ENCODE measurements at places on chromosomes 3 and 15. TPM values are rescaled to one million over a fixed set of nuclear protein-coding genes. Genes with fewer than 3 reads are reported as not detected.

Gene GOLGA6L7
- not detected for total RNA-seq

GRCh38 chr3:24507776-24508422 lies 13.2 kb upstream of the THRB start:
- no peaks in the 10 kb centered on the region for H3K36me3 ChIP-seq
- H3K27ac ChIP-seq, result no peak overlapping the region
- H3K4me1 ChIP-seq, result peaks cover 12% of the 10 kb centered on the region
- peaks cover 16% of the 10 kb centered on the region for H3K27me3 ChIP-seq
- DNase-seq, result no peak

Gene INSYN1
- not detected for total RNA-seq

GRCh38 chr3:154522036-154522602 lies 92.1 kb upstream of the GPR149 start:
- H3K4me3 ChIP-seq, result no peak overlapping the region
- DNase-seq, result no peak
- no peaks in the 10 kb centered on the region for H3K27me3 ChIP-seq
- H3K4me1 ChIP-seq, result no peaks in the 10 kb centered on the region
- no peak overlapping the region for H3K27ac ChIP-seq

DNA sequence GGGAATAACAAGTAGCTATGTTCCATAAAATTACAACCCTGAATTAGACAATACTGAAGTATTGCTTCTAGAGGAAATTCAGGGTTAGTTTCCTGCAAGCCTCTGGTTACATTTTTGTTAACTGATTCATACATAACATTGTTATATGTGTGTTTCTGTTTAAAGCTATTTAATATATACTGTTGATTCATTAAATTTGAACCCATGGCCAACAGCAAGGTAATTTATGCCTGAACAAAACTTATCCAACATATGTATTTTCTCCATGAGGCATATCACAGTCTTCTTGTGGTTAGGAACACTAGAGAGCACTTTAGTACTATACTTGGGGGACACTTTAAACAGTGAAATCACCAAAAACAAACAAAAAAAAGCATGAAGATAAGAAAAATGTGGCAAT lies 47.7 kb upstream of the PTX3 start:
- no peaks in the 10 kb centered on the region for H3K4me1 ChIP-seq
- H3K27ac ChIP-seq, result no peak overlapping the region
- H3K4me3 ChIP-seq, result no peak overlapping the region

Gene FES
- total RNA-seq, result 81.5 TPM

- no peak overlapping the region for H3K4me3 ChIP-seq
- H3K36me3 ChIP-seq, result no peaks in the 10 kb centered on the region
- H3K27ac ChIP-seq, result no peak overlapping the region
- no peaks in the 10 kb centered on the region for H3K27me3 ChIP-seq
- no peak for DNase-seq
These were observed 8.8 kb downstream of the NEK10 start for GRCh38 chr3:27360113-27361078.

GRCh38 chr3:104873331-104873730 lies 493.4 kb upstream of the ALCAM start:
- H3K4me1 ChIP-seq, result no peaks in the 10 kb centered on the region
- H3K27me3 ChIP-seq, result peaks cover 6% of the 10 kb centered on the region
- no peaks in the 10 kb centered on the region for H3K36me3 ChIP-seq

DNA sequence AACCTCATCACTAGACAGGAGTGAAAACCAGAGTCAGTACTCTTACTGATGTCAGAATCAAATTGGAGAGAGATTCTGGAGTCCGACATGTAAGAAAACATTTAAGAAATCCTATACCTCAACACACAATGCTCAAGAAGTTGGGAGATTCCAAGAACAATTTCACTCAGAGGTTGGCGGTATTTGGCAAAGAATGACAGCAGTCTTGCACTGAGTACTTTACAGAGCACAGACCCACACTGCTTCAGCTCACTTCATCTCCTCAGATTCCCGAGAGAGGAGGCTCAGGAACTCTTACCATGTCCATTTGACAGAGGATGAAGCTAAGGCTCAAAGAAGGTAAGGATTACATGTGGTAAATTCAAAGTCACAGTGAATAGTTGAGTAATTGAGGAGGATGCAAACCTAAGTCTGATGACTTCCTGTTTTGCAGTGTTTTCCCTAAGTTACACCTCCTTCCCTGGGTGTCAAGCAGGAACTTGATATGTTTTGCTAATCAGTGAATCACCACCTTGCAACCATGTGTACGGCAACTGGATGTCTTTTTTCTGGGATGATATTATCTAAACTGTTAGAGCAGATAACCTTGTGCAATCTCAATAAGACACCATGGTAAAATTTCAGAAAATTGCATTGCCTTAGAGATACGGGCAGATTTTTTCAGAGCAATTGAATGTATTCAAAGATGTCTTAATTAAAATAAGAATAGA lies 61.3 kb upstream of the MME start:
- no peak overlapping the region for H3K27ac ChIP-seq
- no peaks in the 10 kb centered on the region for H3K27me3 ChIP-seq
- H3K4me1 ChIP-seq, result no peaks in the 10 kb centered on the region
- DNase-seq, result no peak
- H3K4me3 ChIP-seq, result no peak overlapping the region

Gene TM4SF1
- total RNA-seq, result 0.23 TPM

Gene B3GALNT1
- 2.7 TPM for total RNA-seq

Gene NT5DC2
- 24.3 TPM for total RNA-seq

- H3K27ac ChIP-seq, result no peak overlapping the region
- peaks cover 6% of the 10 kb centered on the region for H3K4me1 ChIP-seq
- no peaks in the 10 kb centered on the region for H3K36me3 ChIP-seq
- H3K4me3 ChIP-seq, result no peak overlapping the region
These were observed 262.1 kb downstream of the IGSF11 start for GRCh38 chr3:118772547-118773011.

DNA sequence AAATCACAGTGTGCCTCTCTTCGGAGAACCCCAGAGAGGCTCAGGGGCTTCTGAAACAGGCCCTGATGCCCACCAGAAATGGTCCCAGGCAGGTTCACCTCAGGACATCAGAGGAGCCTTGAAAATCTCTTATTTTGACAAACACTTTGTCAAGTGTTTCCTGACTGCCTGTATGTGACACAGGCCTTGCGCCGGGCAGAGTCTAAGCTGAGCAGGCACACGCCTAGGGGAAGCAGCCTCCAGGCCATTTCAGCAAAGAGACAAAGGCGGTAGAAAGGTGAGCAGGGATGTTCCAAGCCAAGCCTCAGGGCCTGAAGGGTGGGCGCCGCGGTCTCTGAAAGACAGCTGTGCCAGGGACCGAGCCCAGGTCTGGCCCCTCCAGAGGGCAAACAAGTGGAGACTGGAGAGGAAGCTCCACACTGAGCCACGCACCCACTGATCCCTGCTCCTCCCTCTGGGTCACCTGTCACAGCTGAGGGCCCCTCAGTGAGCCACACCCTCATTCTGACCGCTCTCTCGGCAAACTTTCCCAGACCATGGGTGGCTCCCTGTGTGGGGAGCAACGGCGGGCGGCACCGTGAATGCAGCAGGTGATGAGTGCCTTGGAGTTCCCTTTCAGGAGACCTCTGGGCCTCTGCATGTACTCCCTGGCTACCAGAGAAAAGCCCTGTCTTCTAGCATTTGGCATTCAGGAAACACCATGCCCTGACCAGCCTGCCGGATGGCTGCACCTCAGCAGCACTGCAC lies 136.1 kb downstream of the ADAMTS17 start:
- no peaks in the 10 kb centered on the region for H3K36me3 ChIP-seq
- peaks cover 12% of the 10 kb centered on the region for H3K4me1 ChIP-seq
- H3K27ac ChIP-seq, result no peak overlapping the region
- no peak overlapping the region for H3K4me3 ChIP-seq
- H3K27me3 ChIP-seq, result no peaks in the 10 kb centered on the region
- no peak for DNase-seq

DNA sequence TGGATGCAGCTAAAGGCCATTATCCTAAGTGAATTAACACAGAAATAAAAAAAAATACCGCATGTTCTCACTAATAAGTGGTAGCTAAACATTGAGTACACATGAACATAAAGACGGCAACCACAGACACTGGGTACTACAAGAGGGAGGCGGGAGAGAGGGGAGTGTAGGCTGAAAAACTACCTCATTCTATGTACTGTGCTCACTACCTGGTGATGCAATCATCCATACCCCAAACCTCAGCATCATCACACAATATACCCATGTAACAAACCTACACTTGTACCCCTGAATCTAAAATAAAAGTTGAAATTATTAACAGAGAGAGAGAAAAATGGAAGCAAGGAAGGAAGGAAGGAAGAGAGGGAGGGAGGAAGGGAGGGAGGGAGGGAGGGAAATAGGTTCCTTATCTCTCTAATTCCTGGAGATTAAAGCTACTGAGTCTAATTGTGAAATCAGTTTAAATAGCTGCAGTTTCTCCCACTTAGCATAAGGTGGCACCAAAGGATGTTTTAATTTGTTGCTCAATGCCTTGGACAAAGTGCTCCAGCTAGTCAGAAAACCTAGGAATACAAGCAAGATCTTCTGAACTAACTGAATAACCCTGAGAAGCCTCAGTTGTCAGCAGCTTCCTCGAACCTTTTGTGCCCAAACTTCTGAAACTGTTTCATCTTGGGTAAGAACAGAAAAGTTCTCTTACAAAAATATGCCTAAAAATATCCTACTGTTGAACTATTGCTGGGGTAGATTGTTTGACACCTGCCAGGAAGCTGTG lies 79.4 kb upstream of the ATP11B start:
- peaks cover 12% of the 10 kb centered on the region for H3K4me1 ChIP-seq
- H3K27me3 ChIP-seq, result no peaks in the 10 kb centered on the region
- peak overlapping the region; percentile 63 for H3K27ac ChIP-seq
- no peaks in the 10 kb centered on the region for H3K36me3 ChIP-seq
- DNase-seq, result no peak

GRCh38 chr3:38578551-38578950 lies 70.9 kb downstream of the SCN5A start:
- H3K27ac ChIP-seq, result no peak overlapping the region
- H3K27me3 ChIP-seq, result no peaks in the 10 kb centered on the region
- H3K4me1 ChIP-seq, result no peaks in the 10 kb centered on the region
- no peak for DNase-seq
- no peak overlapping the region for H3K4me3 ChIP-seq

Gene CAND2
- 1.2 TPM for total RNA-seq

GRCh38 chr3:120683213-120683612 lies 1.2 kb upstream of the HGD start:
- DNase-seq, result no peak
- peaks cover 4% of the 10 kb centered on the region for H3K4me1 ChIP-seq
- H3K36me3 ChIP-seq, result no peaks in the 10 kb centered on the region
- no peak overlapping the region for H3K4me3 ChIP-seq
- H3K27ac ChIP-seq, result no peak overlapping the region

GRCh38 chr3:139113993-139114375 lies 69.3 kb upstream of the PRR23C start:
- peaks cover 33% of the 10 kb centered on the region for H3K27me3 ChIP-seq
- H3K4me1 ChIP-seq, result no peaks in the 10 kb centered on the region
- no peaks in the 10 kb centered on the region for H3K36me3 ChIP-seq
- no peak for DNase-seq
- H3K4me3 ChIP-seq, result no peak overlapping the region

DNA sequence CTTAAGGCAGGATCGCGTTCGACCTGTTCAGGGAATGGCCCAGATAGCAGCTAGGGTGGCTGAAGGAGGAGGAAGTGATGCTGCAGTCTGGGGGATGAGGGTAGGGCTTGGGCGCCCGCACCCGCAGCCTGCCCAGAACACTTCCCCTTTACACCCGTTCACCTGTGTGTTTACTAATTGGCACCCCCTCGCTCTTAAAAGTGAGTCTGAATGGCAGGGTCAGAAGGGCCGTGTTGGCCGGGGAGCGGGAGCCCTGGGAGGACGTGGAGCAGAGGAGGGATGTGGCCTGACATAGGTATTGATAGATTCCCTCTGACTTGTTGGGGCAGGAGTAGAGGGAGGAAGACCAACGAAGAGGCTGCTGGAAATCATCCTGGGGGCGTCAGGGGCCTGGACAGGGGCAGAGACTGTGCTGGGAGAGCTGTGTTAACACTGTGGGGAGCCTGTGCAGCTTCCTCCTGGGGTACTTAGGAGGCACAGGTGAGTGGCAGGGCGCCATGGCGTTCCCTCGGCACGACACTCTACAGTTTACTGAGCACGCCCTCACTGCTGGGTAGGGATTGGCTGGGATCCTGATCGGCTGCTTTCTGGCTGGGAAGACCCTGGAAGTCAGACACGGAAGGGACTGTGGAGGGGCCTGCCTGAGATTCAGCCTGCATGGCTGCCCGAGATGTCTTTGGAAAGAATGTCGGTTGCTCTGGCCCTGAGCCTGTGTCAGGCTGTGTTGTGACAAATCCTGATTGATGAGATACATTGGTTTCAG lies 51.7 kb downstream of the SLC6A6 start:
- no peaks in the 10 kb centered on the region for H3K27me3 ChIP-seq
- peaks cover 10% of the 10 kb centered on the region for H3K4me1 ChIP-seq
- peaks cover 4% of the 10 kb centered on the region for H3K36me3 ChIP-seq
- DNase-seq, result no peak
- H3K4me3 ChIP-seq, result no peak overlapping the region
- H3K27ac ChIP-seq, result no peak overlapping the region

Gene ZDHHC23
- total RNA-seq, result 3.6 TPM

DNA sequence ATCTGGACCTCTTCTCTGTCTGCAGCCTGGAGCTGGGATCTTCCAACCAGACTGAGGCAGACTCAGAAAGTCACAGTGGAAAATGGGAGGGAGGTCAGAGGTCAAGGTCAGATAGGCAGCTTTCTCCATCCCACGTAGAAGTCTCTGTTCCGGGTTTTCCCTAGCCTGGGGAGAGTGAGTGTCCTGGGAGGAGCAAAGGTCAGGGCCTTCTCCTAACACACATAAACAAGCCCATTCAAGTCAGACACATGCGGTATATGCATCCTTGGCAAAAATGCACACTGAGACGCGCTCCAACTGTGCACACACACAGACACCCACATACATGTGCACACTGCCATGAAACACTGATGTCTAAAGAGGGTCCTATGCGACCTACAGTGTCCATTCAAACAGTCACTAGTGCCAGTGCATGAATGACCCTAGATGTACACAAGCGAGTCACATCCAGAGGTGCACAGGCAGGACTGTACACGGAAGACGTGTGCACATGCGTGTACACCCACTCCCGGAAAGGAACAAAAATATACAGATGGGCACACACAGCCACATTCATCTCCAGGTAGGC lies 681 bp downstream of the TWF2 start:
- peak overlapping the region; percentile 44 for H3K27ac ChIP-seq
- H3K36me3 ChIP-seq, result peaks cover 18% of the 10 kb centered on the region
- peak overlapping the region; percentile 98 for H3K4me3 ChIP-seq
- no peaks in the 10 kb centered on the region for H3K27me3 ChIP-seq

Gene ITGB5
- 0.65 TPM for total RNA-seq

- DNase-seq, result no peak
- H3K27ac ChIP-seq, result no peak overlapping the region
- H3K4me3 ChIP-seq, result no peak overlapping the region
- no peaks in the 10 kb centered on the region for H3K4me1 ChIP-seq
- H3K36me3 ChIP-seq, result no peaks in the 10 kb centered on the region
These were observed 395.4 kb upstream of the THRB start for GRCh38 chr3:24890012-24890411.

GRCh38 chr15:33369941-33370622 lies 59.3 kb downstream of the RYR3 start:
- H3K27ac ChIP-seq, result no peak overlapping the region
- H3K4me3 ChIP-seq, result no peak overlapping the region
- H3K36me3 ChIP-seq, result no peaks in the 10 kb centered on the region
- no peaks in the 10 kb centered on the region for H3K4me1 ChIP-seq
